Airway epithelial cell (primary cell): ENCODE measurements at places on chromosomes 3 and 15. TPM values are rescaled to one million over a fixed set of nuclear protein-coding genes. Genes with fewer than 3 reads are reported as not detected.

Gene LHFPL4
- not detected in 2 replicates for total RNA-seq

Gene EPHB1
- total RNA-seq, result not detected in 2 replicates

Gene BNIP2
- total RNA-seq, result 66.5 and 92.9 TPM in 2 replicates

Gene ASB14
- not detected in 2 replicates for total RNA-seq

Gene POLR2M
- 18.8 and 47.3 TPM in 2 replicates for total RNA-seq

Gene THOC7
- total RNA-seq, result 78.6 and 86.5 TPM in 2 replicates

Gene CLDN18
- total RNA-seq, result not detected in 2 replicates

Gene TMPRSS7
- total RNA-seq, result 0.14 TPM in 1 of 2 replicates, not detected in the other

Gene ACKR4
- total RNA-seq, result 0.19 TPM in 1 of 2 replicates, not detected in the other

Gene FBXO40
- total RNA-seq, result not detected in 2 replicates

Gene RPL39L
- total RNA-seq, result 37.4 and 46.6 TPM in 2 replicates

Gene MEGF11
- not detected in 2 replicates for total RNA-seq

Gene AADACL2
- total RNA-seq, result not detected in 2 replicates

Gene AGTR1
- 0.07 TPM in 1 of 2 replicates, not detected in the other for total RNA-seq

Gene ECE2
- not detected in 2 replicates for total RNA-seq

Gene TRIM71
- not detected in 2 replicates for total RNA-seq

Gene ARRDC4
- 46.3 and 47.1 TPM in 2 replicates for total RNA-seq
